Endothelial cell of umbilical vein (primary cell): ENCODE measurements at places on chromosomes 5 and 9. TPM values are rescaled to one million over a fixed set of nuclear protein-coding genes. Genes with fewer than 3 reads are reported as not detected.

TMEM38B gene
- 3.2 and 4.2 TPM in 2 replicates for polyA plus RNA-seq

NKD2 gene
- polyA plus RNA-seq, result 0.03 and 0.08 TPM in 2 replicates

SNCB gene
- 0.08 TPM in 1 of 2 replicates, not detected in the other for polyA plus RNA-seq

OTP gene
- not detected in 2 replicates for polyA plus RNA-seq

DPP7 gene
- polyA plus RNA-seq, result 200 and 247 TPM in 2 replicates

GRCh38 chr5:14720236-14720923 lies 55.9 kb downstream of the OTULIN start:
- no peaks in the 10 kb centered on the region for H3K4me1 ChIP-seq
- H3K27me3 ChIP-seq, result no peaks in the 10 kb centered on the region
- no peak overlapping the region for H3K4me3 ChIP-seq

- no peak for DNase-seq
- H3K36me3 ChIP-seq, result no peaks in the 10 kb centered on the region
- H3K4me3 ChIP-seq, result no peak overlapping the region
- H3K27ac ChIP-seq, result no peak overlapping the region
These were observed 85.5 kb upstream of the MARCHF11 start for GRCh38 chr5:16265141-16265540.

GRCh38 chr9:130328349-130328801 lies 62.8 kb downstream of the HMCN2 start:
- H3K27me3 ChIP-seq, result no peaks in the 10 kb centered on the region
- no peak overlapping the region for H3K27ac ChIP-seq
- H3K4me1 ChIP-seq, result no peaks in the 10 kb centered on the region
- no peak for DNase-seq
- H3K36me3 ChIP-seq, result no peaks in the 10 kb centered on the region
- no peak overlapping the region for H3K4me3 ChIP-seq

GRCh38 chr9:4970970-4971641 lies 14.0 kb upstream of the JAK2 start:
- DNase-seq, result no peak
- no peaks in the 10 kb centered on the region for H3K4me1 ChIP-seq
- no peaks in the 10 kb centered on the region for H3K27me3 ChIP-seq
- H3K4me3 ChIP-seq, result no peak overlapping the region
- no peak overlapping the region for H3K27ac ChIP-seq

GRCh38 chr9:101999441-101999840 lies 261.0 kb upstream of the GRIN3A start:
- DNase-seq, result no peak
- H3K27ac ChIP-seq, result no peak overlapping the region
- H3K4me1 ChIP-seq, result no peaks in the 10 kb centered on the region
- H3K4me3 ChIP-seq, result no peak overlapping the region
- no peaks in the 10 kb centered on the region for H3K36me3 ChIP-seq

DNA sequence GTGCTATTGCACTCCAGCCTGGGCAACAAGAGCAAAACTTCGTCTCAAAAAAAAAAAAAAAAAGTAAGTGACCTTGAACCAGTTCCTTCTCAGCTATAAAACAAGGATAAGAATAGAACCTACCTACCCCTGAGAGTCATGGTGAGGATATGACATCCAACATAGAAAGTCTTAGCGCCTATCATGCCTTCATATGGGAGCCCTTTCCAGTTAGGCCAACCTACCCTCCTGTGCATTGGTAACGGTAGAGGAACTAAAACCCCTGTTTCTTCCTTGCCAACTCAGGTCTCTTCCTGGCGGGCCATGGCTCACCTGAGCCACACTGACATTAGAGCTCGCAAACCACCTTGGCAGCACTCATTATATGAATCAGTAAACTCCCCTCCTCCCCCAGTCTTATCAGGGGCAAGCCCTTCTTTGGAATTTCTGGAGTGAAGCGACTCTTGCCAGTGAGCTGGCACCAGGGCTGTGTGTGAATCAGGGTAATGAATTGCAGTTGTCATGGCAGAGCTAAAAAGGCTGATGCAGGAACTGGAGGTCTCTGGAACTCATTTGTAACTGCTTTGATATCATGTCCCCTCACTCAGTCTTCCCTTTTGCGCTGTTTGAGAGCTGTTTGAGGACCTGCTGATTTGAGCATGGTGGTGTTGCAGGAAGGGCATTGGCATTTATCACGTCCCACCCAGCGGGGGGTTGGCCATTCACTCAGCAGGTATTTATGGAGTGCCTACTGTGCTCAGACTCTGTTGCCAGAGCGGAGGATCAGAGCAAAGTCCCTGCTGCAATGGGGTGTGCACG lies 10.3 kb downstream of the WWC1 start:
- DNase-seq, result no peak
- no peaks in the 10 kb centered on the region for H3K36me3 ChIP-seq
- H3K4me1 ChIP-seq, result no peaks in the 10 kb centered on the region
- no peak overlapping the region for H3K27ac ChIP-seq

DNA sequence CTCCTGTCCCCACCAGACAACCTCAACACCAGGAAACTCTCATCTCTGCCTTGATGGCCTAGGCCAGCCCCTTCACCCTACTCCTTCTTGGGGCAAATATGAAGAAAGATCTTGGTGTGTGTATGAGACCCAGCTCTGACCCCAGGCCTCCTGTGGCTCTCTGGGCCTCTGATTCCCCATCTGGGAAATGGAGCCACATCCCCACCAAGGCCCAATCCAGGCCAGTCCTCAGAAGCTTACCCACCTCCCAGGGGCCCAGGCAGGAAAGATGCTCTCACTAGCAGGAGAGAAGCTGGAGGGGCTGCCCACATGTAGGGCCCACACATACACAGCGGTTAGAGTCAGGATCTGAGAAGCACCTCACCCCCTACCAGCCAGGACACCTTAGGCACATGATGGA lies 38.9 kb downstream of the BICD2 start:
- H3K4me1 ChIP-seq, result peaks cover 11% of the 10 kb centered on the region
- no peak for DNase-seq
- H3K27me3 ChIP-seq, result no peaks in the 10 kb centered on the region
- no peak overlapping the region for H3K27ac ChIP-seq

GRCh38 chr9:470552-471194 lies 256.0 kb downstream of the DOCK8 start:
- no peaks in the 10 kb centered on the region for H3K36me3 ChIP-seq
- H3K4me3 ChIP-seq, result peak overlapping the region; percentile 46
- DNase-seq, result peak; percentile 6
- H3K4me1 ChIP-seq, result peaks cover 6% of the 10 kb centered on the region
